ENCODE measurements at places on chromosomes 3 and 15. TPM values are rescaled to one million over a fixed set of nuclear protein-coding genes. Genes with fewer than 3 reads are reported as not detected.

The LMAN1L gene
- 0.15 TPM for total RNA-seq

The RHCG gene
- not detected for total RNA-seq

The CEMIP gene
- 613 TPM for total RNA-seq

The GPR171 gene
- total RNA-seq: not detected

The ST8SIA2 gene
- total RNA-seq: not detected

The DYNLT2B gene
- total RNA-seq: 8.1 TPM

The AGTR1 gene
- 3.3 TPM for total RNA-seq

The MRPL3 gene
- 76.4 TPM for total RNA-seq

The ASB14 gene
- total RNA-seq: not detected

The CACNA2D2 gene
- total RNA-seq: not detected

The CNTN4 gene
- total RNA-seq: not detected

The MLF1 gene
- total RNA-seq: 11.9 TPM

The C2CD4A gene
- total RNA-seq: not detected

The CLRN1 gene
- not detected for total RNA-seq

The TMEM40 gene
- not detected for total RNA-seq

The TATDN2 gene
- total RNA-seq: 13.4 TPM

The NDN gene
- 132 TPM for total RNA-seq

The ZNF385D gene
- total RNA-seq: 0.66 TPM

The CASR gene
- total RNA-seq: not detected

The TMCC1 gene
- 16.7 TPM for total RNA-seq

The ONECUT1 gene
- not detected for total RNA-seq

The ATXN7 gene
- total RNA-seq: 9.4 TPM

The UMPS gene
- total RNA-seq: 34.2 TPM

The MAP1A gene
- total RNA-seq: 180 TPM

The PPIP5K1 gene
- 25.8 TPM for total RNA-seq

The RTP4 gene
- 2.8 TPM for total RNA-seq

The CCR9 gene
- not detected for total RNA-seq

The ACOX2 gene
- 26.5 TPM for total RNA-seq

The NEK4 gene
- 27.3 TPM for total RNA-seq

The RETNLB gene
- total RNA-seq: not detected

The NME9 gene
- not detected for total RNA-seq

The TTC21A gene
- total RNA-seq: 6.1 TPM

The LTF gene
- total RNA-seq: not detected

The MESP1 gene
- 0.50 TPM for total RNA-seq

The TLR9 gene
- total RNA-seq: under 0.01 TPM

The SLC28A1 gene
- not detected for total RNA-seq

The FETUB gene
- not detected for total RNA-seq

The GABRA5 gene
- not detected for total RNA-seq

The VEPH1 gene
- total RNA-seq: 91.0 TPM

The GPR15 gene
- total RNA-seq: not detected

The CDC25A gene
- 2.6 TPM for total RNA-seq

The LRRIQ4 gene
- total RNA-seq: not detected

The OR5H15 gene
- not detected for total RNA-seq

The IVD gene
- 79.6 TPM for total RNA-seq
